HCEC 1CT (cell line): ENCODE measurements at places on chromosomes 4 and X.
A peak's percentile ranks its signal among the peaks of the same experiment; 100 is the strongest.

- no peak for DNase-seq
These were observed 205.2 kb downstream of the DKK2 start for GRCh38 chr4:106830879-106831278.

DNA sequence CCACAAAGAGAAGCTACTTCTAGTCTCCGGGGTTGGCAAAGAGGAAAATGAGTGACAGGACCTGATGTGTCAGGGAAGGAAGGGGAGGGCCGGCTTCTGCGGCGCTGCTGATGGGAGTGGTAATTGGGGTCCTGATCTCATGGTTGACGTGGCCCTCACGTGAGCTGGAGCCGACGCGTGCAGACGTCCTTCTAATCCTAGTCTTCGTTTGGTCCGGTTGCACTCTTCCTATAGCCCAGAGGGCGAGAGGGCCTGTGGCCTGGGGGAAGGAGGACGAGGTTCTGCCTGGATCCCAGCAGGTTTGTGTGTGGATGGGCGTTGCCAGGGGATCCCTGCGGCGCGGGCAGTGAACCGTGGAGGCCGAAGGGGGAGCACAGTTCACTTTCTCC lies at the start of gene ARMCX1:
TSS of gene ARMCX1 (plus strand) at position 186 of the 389 bp plus-strand sequence. CDS start 2,384 bp downstream, outside the sequence.
- peak; percentile 64 for DNase-seq

- DNase-seq = no peak
These were observed 39.3 kb upstream of the WNK3 start for GRCh38 chrX:54397113-54397512.

- DNase-seq = no peak
These were observed 47.6 kb downstream of the CCNG2 start for GRCh38 chr4:77204621-77205020.

DNA sequence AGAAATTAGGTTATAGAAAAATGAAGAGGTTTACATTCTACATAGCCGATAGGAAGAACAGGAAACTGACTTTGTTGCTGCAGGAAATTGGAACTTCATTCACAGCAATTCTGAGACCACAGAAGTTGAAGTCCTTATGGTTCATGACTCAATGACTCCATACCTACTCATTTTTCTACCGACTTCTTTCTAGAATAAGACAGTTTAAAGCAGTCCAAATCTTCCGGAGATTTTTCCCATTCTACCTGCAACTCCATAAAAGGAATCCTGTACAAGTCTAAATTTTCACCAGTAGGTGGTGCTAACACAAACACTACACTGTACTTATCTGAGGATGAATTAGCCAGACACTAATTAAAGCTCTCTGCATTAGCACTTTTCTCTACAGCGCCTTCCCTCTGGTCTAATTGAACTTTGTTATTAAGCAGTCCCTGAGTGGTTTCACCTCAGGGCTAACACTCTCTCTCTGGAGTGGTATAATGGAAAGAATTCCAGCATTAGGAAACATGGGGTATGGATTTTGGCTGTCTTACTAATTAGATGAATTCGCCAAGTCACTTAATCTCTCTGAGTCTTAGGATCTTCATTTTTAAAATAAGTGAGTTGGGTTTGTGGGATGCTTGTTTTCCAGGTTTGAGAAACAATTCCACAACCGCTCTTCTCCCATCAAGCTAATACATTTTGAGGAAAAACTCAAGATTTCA lies 167.9 kb downstream of the SMIM20 start:
- DNase-seq = no peak

GRCh38 chrX:14497184-14497666 lies 32.1 kb upstream of the GLRA2 start:
- no peak for DNase-seq

DNA sequence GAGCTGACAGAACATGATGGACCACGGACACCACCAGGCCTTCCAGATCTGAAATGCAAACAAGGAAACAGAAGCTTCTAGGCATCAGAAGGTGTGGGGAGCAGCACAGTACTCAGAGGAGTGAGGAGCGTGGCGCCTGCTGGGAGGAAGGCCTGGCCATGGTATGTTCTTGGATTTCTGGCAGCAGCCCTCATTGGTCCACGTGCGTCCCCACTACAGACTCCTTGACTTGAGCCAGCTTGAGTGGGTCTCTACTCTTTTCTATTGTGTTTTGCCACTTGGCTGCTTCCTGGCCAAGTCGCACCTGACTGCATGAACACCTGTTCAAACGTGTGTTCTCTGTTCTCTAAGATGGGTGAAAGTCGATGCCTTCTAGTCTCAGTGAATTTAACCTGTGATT lies 18.0 kb downstream of the ZNF275 start:
- DNase-seq = no peak

GRCh38 chrX:153882086-153882498 lies 3.9 kb downstream of the L1CAM start:
- DNase-seq = peak; percentile 9

DNA sequence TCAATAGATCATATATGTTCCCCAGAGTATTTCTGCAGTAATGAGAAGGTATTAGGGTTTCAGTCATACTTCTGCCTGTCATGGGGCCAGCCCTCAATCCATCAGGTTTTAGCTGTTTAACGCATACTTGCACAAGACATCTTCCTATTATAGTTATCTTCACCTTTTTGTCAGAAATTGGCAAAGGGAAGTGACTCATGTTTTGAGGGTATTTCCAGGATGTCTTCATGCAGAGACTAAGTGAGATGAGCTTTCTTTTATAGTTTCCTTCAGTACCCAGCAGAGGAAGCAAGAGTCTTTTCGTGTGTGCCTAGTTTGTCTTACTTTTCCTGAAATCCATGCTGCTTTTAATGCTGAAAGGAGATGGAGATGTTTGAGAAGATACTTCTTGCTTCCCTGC lies 9.5 kb downstream of the CSTF2 start:
- DNase-seq = peak; percentile 12

DNA sequence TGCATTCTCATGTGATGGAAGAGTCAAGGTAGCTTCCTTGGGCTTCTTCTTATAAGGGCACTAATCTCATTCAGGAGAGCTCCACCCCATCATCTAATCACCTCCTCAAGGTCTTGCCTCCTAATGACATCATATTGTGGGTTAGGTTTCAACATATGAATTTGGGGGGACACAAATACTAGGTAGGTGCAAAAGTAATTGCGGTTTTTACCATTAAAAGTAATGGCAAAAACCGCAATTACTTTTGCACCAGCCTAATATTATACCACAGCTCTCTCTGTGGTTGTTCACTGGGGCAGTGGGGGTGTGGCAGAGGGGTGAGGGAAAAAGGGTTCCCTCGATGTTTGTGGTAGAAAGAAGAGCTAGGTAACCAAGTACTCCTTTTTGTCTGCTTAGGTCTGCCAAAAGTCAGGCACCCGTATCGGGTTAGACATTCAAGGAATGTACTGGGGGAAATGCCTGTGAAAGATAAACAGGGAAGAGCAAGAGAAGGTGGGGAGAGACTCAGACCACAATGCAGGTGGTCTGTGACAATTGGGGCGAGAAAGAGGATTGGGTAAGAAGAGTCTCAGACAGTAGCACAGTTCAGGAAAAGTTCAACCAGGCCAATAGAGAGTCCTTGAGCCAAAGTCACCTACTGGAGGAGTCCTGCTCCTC lies 78.9 kb upstream of the MTM1 start:
- no peak for DNase-seq

DNA sequence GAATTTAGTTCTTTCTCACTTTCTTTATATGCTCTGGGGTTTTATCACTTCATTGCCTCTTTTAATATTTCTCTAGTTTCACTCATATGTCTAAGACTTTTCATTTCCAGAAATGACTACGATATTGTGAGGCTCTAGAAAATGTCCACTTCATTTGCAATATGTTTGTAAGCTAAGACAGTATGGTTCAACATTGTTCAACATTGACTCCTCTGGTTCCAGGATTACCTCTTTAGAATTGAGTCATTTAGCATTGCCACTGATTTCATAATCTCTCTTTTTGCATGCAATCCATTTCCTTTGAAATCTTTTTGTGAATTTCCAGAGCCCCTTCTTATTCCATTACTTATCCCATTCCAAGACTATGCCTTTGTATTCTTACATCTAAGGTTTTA lies 32.3 kb downstream of the BBS12 start:
- DNase-seq = peak; percentile 83

DNA sequence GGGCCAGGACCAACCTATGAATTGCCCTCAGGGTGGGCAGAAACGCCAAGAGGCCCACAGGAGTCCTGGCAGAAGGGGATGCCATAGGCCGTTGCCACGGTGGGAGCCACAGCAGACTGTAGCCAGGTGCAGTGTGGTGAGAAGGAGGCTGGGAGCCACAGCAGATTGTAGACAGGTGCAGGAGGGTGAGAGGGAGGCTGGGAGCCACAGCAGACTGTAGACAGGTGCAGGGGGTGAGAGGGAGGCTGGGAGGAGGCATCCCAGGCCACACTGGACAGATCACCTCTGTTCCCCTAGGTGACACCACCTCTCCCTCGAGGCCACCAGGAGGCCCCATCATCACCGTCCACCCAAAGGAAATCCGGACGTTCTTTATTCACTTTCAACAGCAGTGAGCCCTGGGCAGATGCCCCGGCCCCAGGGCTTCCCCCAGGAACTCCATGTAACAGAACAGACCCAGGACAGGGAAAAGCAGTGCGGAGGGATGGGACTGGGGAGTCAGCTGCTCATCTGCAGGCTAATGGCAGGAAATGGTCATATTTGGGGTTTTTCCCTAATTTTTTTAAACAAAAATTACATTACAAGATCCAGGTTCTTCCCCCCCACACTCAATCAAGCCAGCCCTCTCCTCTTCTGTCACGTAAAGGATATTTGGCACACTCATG lies 19.5 kb upstream of the MRFAP1 start:
- DNase-seq = no peak

DNA sequence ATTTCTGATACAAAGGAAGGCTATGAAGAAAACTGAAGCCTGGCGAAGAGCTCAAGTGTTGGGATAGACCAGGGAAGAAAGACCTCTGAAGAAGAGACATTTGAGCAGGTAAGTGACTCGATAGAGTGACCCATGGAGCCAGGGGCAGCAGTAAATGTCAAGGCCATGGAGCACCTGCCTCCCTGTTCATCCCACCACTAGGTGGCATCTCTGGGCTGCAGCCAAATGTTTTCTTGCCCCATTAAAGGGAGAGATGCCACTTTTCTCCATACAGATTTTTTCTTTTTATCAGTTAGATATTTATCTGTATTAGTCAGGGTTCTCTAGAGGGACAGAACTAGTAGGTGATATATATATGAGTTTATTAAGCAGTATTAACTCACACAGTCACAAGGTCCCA lies 4.9 kb upstream of the ZNF81 start:
- DNase-seq = no peak

GRCh38 chr4:112060212-112060611 lies 85.0 kb upstream of the FAM241A start:
- peak; percentile 31 for DNase-seq

GRCh38 chr4:35358001-35358584 lies 886.2 kb downstream of the ARAP2 start:
- no peak for DNase-seq

GRCh38 chrX:26376037-26376708 lies 160.2 kb downstream of the MAGEB5 start:
- no peak for DNase-seq

- DNase-seq = no peak
These were observed 70.0 kb downstream of the MGST2 start for GRCh38 chr4:139735381-139736273.

- no peak for DNase-seq
These were observed 62.2 kb downstream of the HAUS3 start for GRCh38 chr4:2179717-2180116.

GRCh38 chrX:110421500-110422455 lies 63.1 kb downstream of the RTL9 start:
- no peak for DNase-seq

- DNase-seq = no peak
These were observed 140.3 kb downstream of the INPP4B start for GRCh38 chr4:142705820-142706219.

GRCh38 chr4:52592287-52592686 lies 66.8 kb downstream of the USP46 start:
- DNase-seq = no peak
